ENCODE measurements at places on chromosomes 6 and 20.

GRCh38 chr6:140590641-140591040 is 1216.2 kb upstream of the CITED2 start:
- DNase-seq = no peak

DNA sequence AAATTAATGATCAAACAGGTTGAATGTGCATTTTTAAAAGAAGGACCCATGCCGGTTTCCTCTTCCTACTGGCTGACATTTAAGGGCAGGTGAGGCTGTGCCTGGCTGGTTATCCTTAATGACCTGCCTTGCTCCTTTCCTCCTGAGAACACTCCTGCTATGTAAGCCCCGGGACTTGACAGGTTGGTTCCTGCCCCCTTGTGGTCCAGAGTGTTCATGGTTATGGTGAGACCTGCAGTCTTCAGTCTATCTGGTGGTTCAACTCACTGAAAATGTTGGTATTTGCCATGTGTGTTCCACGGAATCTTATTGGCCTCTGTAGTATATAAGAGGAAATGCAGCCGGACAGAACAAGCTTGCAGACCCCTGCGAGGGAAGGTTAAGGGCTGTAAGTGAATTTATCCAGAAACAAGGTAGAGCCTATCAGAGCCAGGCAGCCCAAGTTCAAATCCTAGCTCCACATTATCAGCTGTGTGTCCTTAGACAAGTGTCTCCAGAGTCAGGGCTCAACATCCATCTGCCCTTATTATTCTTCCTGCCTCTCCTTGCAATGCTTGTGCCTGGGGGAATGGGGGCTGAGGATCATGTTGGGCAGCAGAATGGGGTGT is 5.2 kb upstream of the BPIFA3 start:
- DNase-seq = no peak

- DNase-seq = no peak
These were observed 43.8 kb upstream of the ADIG start for GRCh38 chr20:38537176-38537575.

GRCh38 chr20:23237201-23237600 is 113.4 kb upstream of the NXT1 start:
- no peak for DNase-seq

GRCh38 chr6:125210667-125211066 is 57.1 kb downstream of the TPD52L1 start:
- no peak for DNase-seq

GRCh38 chr6:32637219-32637880 is at the start of gene HLA-DQA1:
TSS of gene HLA-DQA1 (plus strand) at chr6:32637406. CDS start at chr6:32637459, 53 bp downstream.
- no peak for DNase-seq

GRCh38 chr6:131062241-131063027 is 611 bp downstream of the EPB41L2 start:
- DNase-seq = peak; percentile 80

- DNase-seq = no peak
These were observed 4.9 kb downstream of the HMGA1 start for GRCh38 chr6:34241351-34242215.
